Stimulated activated CD8-positive, alpha-beta memory T cell treated with anti-CD3 and anti-CD28 coated beads, Interleukin-4, amount 100 ng/mL, for 24 hours (primary cell): ENCODE measurements at places on chromosomes 1 and 21.

- DNase-seq, result no peak
Observed at GRCh38 chr1:92480200-92480812, 6.4 kb downstream of the GFI1 start.

GRCh38 chr1:235917267-235917811 is 50.6 kb upstream of the LYST start:
- peak; percentile 30 for DNase-seq

- DNase-seq, result no peak
Observed at GRCh38 chr1:230679192-230679591, 34.7 kb downstream of the AGT start.

- no peak for DNase-seq
Observed at GRCh38 chr1:23875382-23875781, 7.3 kb upstream of the FUCA1 start.

- no peak for DNase-seq
Observed at GRCh38 chr1:219210067-219210466, 36.4 kb downstream of the LYPLAL1 start.

DNA sequence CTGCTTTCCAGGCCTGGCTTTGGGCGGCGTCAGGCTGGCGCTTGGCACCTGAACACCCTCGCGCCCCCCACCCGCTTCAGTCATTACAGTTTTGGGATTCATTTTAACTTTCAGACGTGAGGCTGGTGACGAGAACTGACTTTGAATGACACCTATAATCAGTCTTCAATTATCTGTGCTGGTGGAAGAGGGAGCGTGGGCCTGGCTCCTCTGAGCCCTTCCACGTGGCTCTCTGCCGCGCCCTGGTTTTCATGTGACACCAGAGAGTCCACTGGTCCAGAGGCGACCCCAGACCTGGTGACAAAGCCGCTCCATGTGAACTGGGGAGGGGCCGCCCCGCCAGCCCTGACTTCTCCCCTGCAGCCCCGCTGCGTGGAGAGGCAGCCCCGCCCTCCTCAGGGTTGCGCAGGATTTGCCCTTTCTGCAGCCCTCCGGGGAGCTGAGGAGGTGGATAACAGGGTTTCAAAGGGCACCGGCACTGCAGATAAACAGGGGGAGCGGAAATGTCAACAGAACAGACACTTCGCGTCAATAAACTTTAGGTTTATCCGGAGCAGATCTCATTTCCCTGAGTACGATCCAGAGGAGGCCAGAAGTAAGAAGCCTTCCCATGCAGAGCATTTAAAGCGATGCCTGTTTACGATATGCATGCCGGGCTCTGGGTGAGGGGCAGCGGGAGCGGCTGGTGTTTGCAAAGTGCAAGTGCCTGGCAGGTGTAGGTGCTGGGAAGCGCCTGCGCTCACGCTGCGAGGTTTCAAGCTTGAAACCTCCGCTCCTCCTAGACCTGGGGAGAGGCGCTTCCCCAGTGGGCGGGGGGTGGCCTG is 56.4 kb downstream of the AJAP1 start:
- DNase-seq, result no peak

- no peak for DNase-seq
Observed at GRCh38 chr1:168319691-168320090, 39.0 kb downstream of the TBX19 start.

DNA sequence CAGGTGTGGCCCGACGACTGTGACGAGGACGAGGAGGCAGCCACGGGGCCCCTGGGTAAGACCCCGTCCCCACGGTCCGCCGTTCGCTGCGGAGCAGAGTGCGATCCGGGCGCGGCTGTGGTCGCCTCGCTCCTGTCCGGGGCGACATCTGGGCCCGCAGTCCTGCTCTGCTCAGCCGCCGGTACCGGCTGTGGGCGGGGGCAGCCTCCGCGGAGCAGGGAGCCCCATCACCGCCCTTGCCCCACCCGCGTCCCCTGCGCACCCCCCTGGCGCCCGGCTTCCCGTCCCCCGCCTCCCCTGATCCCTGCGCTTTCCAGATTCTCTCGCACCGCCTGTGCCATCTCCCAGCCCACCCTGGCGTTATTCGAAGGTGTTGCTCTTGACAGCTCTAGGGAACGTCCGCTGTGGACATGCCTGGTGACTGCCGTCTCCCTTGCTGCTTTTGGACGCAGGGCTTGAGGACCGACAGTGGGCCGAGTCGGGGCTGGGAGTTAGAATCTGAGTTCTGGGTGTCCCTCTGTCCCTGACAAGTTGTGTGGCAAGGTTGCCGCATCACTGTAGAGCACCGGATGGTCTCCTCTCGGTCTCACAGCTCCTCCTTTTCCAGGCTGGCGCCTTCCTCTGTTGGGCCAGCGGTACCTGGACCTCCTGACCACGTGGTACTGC is 596 bp downstream of the TOR3A start:
- peak; percentile 12 for DNase-seq
